ENCODE measurements at places on chromosomes 16 and 17.
A peak's percentile ranks its signal among the peaks of the same experiment; 100 is the strongest.

GRCh38 chr17:28643983-28644786 lies 773 bp downstream of the BLTP2 start:
- no peak for DNase-seq

GRCh38 chr17:62703261-62703775 lies 75.8 kb downstream of the MRC2 start:
- DNase-seq: no peak

DNA sequence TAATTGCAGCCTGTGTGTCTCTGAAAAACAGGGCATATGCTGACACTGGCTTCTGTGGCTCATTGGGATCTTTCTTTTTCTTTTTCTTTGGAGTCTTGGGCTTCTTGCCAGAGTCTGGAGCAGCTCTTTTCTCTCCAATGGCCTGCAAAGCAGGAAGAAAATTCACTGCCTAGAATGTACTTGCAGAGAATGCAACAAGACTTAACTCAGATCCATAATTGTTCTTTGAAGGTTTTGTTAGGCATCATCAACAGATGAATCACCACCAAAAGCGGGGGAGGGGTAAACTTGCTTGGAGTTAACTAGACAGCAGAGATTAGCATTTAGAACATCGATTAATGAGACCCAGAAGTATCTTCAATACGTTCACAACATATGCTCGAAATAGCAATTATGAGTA lies 100.9 kb downstream of the TOX3 start:
- no peak for DNase-seq

DNA sequence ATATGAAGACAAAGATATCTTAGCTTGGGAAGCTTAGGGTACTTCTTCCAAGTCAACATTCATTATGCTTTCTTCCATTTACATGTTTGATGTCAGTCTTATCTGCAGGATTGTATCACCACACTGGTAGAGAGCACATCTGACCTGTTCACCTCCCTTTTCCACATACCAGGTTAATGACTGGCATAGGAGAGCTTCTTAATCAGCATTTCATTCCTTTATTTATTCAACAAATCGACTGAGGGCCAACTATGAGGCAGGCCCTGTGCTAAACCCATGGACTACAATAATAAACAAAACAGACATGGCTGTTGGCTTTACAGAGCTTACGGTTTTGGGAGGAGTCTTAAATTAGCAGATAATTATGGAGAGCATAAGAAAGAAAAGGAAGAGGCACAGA lies 378.1 kb upstream of the CDH11 start:
- DNase-seq: no peak

DNA sequence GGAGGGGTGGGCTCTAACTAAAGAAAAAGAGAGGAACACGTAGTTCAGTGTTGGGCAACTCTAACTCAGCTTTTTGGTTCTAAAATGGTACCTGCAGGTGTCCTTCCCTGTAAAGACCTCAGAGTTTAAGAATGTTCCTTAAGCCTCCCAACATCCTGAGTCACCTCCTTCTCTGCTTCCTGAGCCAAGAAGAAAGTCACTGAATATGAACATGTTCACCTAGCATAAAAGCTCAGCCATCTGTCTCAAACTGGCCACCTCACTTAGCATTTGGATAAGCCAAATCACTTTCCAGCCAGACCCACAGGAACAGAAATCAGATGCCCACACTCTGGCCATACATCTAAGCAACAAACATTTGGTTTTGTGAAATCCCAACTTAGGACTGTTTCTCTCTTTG lies 3.7 kb downstream of the TMEM98 start:
- no peak for DNase-seq

DNA sequence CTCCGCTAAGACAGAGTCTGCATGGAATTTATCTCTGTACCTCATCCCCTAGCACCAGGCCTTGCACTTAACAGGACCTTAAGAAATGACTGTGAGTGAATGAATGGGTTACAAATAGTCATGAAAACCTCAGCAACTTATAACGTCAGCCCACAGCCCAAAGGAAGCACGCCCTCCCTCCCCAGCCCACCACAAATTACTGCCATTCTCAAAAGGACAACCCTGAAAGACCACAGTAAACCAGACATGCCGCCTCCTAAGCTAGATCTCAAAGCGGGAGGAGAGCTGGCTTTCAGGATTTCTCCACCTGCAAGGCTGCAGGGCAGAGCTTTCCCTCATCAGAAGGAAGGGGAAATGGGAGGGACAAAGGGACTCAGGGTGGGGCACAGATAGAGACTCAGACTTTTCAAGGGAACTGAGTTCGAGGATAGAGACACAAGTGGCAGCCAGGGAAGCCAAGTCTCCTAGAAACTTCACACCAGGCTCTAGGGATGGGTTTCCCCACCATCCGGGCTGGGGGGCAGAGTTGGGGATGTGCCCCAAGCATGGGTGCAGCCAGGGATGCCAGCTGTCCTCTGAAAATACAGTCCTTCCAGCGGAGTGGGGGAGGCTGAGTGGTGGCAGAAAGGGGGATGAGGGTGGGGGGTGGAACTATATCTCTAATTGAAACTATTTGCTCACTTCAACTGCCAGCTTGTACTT lies 56.7 kb downstream of the PLXDC1 start:
- no peak for DNase-seq

DNA sequence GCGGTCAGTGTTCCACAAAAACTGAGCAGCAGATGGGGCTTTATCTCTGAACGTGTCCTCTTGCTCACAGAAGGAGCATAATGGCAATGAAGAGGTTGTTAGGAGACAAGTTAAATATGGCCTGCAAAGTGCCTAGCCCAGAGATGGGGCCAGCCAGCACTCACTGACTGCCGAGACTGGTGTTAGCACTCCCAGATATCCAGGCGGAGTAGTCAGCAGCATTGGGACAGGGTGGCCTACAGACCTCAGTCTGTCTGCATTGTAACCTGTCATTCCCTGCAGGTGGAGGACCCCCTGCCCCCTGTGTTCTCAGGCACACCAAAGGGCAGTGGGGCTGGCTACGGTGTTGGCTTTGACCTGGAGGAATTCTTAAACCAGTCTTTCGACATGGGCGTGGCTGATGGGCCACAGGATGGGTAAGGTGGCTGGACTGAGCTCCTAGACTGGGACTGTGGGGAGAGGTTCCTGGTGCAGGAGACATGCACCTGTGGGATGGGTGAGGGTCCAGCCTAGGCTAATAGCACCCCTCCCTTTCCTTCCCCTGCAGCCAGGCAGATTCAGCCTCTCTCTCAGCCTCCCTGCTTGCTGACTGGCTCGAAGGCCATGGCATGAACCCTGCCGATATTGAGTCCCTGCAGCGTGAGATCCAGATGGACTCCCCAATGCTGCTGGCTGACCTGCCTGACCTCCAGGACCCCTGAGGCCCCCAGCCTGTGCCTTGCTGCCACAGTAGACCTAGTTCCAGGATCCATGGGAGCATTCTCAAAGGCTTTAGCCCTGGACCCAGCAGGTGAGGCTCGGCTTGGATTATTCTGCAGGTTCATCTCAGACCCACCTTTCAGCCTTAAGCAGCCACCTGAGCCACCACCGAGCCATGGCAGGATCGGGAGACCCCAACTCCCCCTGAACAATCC lies 4.2 kb downstream of the MFAP4 start:
- DNase-seq: no peak

DNA sequence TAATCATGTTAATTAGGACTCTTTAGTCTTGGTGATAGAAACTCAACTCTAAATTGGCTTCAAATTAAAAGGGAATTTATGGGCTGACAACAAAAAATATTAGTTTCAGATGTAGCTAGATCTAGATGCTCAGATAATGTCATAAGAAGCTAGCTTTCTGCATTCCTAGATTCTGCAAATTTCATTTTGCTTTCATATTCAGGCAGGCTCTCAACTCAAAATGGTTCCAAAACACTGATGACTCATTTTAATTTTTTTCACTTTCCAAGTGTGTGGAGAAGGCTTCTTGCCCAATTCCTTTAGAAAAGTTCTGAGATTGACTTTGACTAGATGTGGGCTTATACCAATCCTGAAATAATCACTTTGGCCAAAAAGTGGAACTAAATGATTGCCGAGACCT lies 236.7 kb upstream of the GOT2 start:
- DNase-seq: no peak

DNA sequence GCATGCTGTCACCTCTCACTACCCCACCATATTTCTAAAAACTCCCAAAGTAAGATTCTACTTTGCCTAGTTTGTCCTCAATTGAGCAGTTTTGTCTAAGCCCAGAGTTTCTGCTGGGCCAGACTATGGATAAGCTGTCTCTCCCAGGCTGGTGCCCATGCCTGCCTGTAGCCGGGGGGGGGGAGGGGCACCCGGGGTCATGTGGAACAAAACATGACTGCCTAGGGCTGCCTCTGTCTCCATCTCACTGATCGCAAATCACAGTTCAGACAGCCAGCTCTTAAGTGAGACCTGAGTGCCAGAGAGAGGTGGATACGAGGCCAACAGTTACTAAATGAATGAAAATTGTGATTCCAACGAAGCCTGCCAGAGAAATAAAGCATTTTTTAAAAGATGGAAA lies 78.8 kb upstream of the RPRML start:
- no peak for DNase-seq

GRCh38 chr17:20095336-20096080 lies 86.3 kb downstream of the SPECC1 start:
- DNase-seq: no peak

- DNase-seq: no peak
These were observed 47.4 kb upstream of the PSMD7 start for GRCh38 chr16:74249254-74249653.

DNA sequence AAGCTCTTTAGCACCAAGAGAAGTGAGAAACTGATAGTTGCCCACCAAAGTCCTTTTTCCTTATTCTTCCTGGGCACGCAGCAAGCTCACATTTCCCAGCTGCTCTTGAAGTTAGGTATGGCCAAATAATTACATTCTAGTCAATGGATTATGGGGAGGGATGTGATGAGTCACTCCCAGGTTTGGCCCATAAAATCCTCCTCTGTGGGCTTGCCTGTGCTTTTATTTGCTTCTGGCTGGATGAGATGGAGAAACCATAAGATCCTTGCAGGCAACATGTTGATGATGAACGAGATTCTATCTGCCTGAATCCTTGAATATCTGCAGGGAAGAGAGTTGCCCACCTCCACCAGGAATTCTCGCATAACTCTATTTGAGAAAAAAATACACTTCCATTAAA lies 568.3 kb upstream of the SALL1 start:
- no peak for DNase-seq

DNA sequence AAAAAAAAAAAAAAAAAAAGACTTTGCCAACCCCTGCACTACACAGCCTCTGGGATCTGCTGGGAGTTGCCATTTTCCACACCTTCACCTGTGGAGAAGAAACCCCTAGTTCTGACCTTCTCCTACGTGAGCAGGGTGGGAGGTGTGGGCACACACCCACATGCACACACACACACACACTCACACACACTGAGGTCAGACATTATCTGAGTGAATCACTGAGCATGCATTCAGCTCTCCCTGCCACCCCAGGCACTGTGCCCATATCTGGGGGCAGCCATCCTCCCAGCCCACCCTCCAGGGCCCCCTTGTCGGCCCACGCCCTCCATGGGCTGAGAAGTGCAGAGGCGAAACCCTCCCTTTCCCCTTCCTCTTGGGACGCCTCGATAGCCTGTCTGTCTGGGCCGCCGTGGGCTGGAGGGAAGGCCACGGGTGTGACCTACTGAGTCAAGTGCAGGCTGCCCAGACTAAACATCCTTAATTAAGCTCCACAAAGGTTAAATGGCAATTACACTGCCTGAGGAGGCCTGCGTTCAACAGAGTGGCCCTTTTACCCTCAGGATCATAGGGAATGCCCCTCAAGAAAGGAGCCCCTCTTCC lies 143.8 kb downstream of the C16orf95 start:
- DNase-seq: no peak

GRCh38 chr17:27491713-27492190 lies 35.5 kb downstream of the KSR1 start:
- DNase-seq: peak; percentile 95

DNA sequence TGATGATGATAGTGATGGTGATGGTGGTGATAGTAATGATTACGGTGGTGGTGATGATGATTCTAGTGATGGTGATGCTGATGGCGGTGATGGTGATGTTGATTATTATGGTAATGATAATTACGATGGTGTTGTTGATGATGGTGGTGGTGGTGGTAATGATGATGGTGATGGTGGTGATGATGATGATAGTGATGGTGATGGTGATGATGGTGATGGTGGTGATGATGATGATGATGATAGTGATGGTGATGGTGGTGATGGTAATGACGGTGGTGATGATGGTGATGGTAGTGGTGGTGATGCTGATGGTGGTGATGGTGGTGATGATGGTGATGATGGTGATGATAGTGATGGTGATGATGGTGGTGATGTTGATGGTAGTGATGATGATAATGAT lies 370.0 kb downstream of the CDH13 start:
- no peak for DNase-seq

GRCh38 chr17:18141210-18141803 lies 32.8 kb downstream of the MYO15A start:
- DNase-seq: peak; percentile 25

DNA sequence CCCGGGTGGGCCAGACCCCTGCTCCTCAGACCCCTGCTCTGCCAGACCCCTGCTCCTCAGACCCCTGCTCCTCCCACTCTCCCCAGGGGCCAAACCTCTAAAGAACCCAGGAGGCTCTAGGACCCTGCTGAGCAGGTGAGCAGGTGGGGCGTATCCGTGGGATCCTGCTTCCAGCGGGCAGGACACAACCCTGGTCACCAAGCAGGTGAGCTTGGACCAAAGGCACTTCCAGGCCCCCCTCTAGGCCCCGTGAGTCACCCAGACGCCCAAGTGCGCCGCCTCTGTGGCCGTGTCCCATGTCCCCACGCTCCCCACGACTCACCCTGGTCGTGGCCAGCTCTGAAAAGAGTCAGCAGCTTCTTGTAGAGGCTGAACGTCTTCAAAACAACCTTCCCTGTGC lies 5.0 kb downstream of the CYBC1 start:
- DNase-seq: no peak

DNA sequence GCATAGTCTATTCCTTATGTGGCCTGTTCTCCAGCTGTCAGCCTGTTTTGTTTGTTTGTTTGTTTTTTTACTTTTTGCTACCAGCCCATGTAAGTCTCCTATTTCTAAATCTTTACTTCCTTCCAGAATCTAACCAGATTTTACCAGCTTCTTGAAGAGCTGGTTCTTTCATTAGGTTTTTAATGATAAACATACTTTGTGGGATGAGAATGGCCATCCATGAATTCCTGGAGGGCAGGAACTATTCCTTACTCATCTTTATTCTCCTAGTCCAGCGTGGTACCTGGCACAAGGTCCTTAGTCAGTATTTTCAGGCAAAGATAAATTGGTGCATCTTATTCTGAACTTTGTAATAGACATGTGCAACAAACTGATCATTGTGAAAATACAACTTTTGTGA lies 17.3 kb downstream of the RSPRY1 start:
- DNase-seq: no peak
